ENCODE measurements at places on chromosomes 3 and 15. TPM values are rescaled to one million over a fixed set of nuclear protein-coding genes. Genes with fewer than 3 reads are reported as not detected.

The CYP1A1 gene
- 0.31 TPM for total RNA-seq

The CHSY1 gene
- 33.0 TPM for total RNA-seq

The EXD1 gene
- total RNA-seq: 0.15 TPM

The PLAAT1 gene
- 0.31 TPM for total RNA-seq

The TMEM40 gene
- total RNA-seq: 2.0 TPM

The XCR1 gene
- total RNA-seq: 0.18 TPM

The CD86 gene
- 11.0 TPM for total RNA-seq
